ENCODE measurements at places on chromosomes 7 and 10.

DNA sequence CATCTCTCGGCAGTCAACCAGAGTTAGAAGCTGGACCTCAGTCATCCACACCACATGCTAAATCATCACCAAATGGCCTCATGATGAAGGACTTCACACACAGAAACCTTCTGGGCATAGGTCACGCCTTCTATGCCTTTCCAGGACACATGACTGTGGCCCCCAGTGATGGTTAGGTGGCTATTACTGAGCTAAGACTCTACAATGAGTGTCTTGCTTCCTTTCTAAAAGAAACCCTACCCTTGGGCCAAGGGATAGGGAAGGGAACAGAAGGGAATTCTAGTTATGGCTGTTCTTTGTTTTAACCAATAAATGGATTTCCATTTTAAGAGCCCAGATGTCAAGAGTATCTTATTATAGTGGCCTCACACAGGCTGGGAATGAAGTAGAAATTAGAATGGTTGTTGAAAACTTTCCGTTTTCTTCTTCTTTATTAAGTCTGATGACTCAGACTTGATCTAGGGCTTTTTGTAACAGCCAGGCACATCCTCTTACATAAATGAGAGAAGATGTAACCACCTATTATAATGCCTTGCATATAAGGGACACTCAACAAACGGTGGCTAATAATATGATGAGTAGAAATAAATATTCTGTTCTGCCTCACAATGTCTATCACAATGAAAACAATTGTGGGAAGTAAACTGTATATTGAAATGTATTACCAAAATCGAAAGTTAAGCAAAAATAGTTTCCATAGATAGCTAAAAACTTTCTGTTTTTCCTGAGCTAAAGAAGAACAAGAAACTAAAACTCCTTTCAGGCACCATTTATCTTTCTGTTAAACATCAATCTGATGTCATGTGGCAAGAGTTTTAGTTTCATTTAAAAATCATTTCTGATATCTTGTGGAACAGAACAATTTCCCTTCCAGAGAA is 62.5 kb upstream of the TOMM7 start:
- DNase-seq = no peak

DNA sequence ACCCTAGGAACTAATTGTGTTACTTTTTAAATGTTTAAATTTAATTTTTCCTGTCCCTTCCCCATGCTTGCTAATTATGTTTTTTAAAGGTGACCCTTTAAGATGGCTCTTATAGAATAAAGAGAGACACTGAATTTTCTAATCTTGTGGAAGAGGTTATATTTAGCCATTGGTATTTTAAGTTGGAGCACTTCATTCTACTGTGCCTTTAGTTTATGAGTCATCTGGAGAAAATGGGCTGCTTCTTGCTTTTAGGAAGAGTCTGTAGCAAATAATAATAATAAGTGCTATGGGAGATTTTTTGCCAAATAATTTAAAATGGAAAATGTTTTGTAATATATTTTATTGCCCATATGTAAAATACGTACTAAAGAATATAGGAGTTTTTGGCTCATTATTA is 139.7 kb downstream of the ADK start:
- DNase-seq = no peak

DNA sequence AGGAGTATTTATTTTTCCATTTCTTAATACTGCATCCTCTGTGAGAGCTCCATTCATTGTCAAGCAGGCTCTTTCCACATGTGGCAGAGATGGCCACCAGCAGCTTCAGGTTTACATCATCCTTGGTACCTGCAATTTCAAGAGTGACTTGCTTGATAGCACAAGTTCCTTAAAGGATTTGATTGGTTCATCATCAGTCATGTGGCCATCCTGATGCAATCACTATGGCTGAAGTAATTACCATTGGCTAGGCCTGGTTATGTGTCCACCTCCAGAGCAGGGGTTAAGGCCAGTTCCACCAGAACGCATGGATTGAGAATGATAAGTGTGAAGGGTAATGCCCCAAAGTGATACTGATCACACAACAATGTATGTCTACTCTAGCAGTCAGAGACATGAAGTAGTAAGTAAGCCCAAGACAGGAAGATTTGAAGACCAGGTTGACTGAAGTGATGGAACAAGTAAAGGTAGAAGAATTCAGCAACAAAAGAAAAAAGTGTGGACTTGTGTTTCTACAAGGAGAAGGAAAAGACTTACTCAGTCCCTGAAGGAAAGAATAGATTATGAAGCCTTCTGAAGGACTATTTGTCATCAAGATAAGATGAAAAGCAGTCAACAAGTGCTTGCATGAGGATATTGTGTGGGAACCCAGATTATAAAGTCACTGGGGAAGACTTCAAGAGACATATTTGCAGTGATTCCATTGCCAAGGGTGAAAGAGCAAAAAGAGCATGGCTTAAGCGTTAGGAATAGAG is 26.4 kb upstream of the PRKAR2B start:
- peak; percentile 78 for DNase-seq

DNA sequence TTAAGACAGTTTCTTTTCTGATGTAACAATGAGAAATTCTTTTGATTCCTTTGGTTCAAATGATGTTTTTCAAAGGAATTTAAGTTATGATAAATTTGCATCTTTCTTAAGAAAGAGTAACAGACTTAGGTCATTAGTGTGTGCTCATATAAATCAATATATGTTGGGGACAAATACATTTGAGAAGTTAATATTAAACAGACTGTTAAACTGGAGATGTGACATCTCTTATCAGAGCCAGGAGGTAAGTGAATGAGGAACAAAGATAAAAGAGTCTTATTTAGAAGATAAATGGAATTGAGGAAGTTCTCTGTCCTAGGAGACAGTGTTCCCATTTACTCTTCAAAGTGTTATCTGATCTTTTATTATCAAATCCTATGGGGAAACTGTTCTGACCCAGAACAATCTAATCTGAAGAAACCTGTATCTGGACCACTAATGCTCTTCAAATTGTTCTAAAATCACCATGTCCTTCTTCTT is 104.8 kb upstream of the LAMB4 start:
- DNase-seq = peak; percentile 34

- no peak for DNase-seq
Measured at GRCh38 chr7:98314469-98314868, 33.0 kb downstream of the BRI3 start.

DNA sequence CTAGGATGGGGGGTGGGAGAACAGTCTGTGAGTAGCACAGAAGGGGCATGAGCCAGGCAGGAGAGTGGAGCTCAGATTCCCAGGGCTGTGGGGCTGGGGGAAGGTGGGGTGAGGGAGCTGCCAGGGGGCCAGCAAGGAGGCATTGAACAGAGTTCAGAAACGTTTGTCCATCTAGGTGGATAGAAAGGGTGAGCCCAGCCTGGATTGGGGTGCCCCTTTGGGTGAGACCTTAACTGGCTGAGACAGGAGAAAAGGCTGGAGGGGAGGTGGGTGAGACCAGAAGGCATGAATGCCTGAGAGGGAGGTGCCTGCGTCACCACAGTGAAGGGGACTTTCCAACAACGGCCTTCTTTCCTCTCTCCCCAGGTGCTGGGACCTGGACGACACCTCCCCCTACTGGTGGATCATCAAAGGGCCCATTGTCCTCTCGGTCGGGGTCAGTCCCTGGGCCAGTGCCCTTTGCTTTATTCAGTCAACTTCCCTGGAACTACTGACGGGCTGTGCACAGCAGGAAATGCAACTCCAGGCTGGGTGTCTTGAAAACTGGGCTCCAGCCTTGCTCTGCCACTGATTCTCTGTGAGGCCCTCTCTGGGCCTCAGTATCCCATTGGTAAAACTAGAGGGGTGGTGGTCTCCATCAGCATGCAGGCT is 11.0 kb downstream of the GHRHR start:
- DNase-seq = peak; percentile 78

- DNase-seq = no peak
Measured at GRCh38 chr10:71564194-71564820, 155.3 kb downstream of the C10orf105 start.

DNA sequence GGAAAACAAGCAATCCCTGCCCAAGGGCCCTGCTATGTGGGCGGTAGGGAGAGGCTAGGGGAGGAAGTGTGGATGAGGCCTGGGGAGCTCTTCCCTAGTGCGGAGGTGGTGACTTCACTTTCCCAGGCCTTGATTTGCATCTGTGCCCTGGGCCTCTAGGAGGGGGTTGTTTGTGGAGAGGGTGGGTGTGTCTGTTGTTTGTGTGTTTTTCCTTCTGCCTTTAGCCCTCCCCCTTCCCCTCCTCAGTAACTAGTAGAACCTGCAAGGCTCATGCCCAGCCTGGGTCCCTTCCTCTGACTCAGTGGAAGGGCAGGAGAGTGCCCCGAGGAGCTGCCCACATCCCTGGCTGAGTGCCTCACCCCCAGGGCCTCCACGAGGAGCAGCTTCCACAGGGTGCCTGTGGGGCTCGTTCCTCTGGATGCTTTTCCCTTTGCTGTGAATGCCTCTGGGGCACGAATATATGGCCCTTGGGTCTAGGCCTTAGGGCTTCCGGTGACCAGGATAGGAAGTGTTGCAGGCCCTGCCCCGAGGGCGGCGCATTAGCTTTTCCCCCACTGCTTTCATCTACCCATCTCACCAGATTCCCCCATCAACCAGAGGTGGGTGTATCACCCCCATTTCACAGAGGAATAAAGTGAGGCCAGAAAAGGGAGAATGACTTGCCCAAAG is 89.4 kb upstream of the DUSP5 start:
- DNase-seq = no peak
